ENCODE measurements at places on chromosomes 4 and X. TPM values are rescaled to one million over a fixed set of nuclear protein-coding genes. Genes with fewer than 3 reads are reported as not detected.

Gene ZIC3
- not detected for total RNA-seq

Gene VSIG1
- total RNA-seq, result not detected

Gene SSX4B
- not detected for total RNA-seq

Gene RNF212
- 2.5 TPM for total RNA-seq

Gene MAGEA11
- not detected for total RNA-seq

Gene GRPR
- total RNA-seq, result not detected

Gene ITM2A
- not detected for total RNA-seq

Gene SMIM9
- not detected for total RNA-seq

Gene BEX3
- 154 TPM for total RNA-seq

Gene MND1
- 1.2 TPM for total RNA-seq

Gene DCK
- 33.1 TPM for total RNA-seq

Gene VCX3A
- not detected for total RNA-seq

Gene AMELX
- total RNA-seq, result not detected

Gene STPG2
- total RNA-seq, result not detected

Gene EVC
- 56.2 TPM for total RNA-seq

Gene OPHN1
- 4.5 TPM for total RNA-seq

Gene PRPS1
- 96.9 TPM for total RNA-seq

Gene APLN
- 1.1 TPM for total RNA-seq

Gene UGT2B11
- not detected for total RNA-seq

Gene DGKK
- total RNA-seq, result not detected

Gene ARHGAP6
- 0.54 TPM for total RNA-seq

Gene FSTL5
- total RNA-seq, result not detected
